HepG2 (cell line): ENCODE measurements at places on chromosomes 13 and 19.

GRCh38 chr13:37446503-37446902, 152.1 kb downstream of the POSTN start:
- no peak overlapping the region for H3K4me3 ChIP-seq
- H3K36me3 ChIP-seq, result no peaks in the 10 kb centered on the region
- no peaks in the 10 kb centered on the region for H3K27me3 ChIP-seq
- no peak for DNase-seq

- H3K27ac ChIP-seq, result peak overlapping the region; percentile 82
- no peak for DNase-seq
- no peaks in the 10 kb centered on the region for H3K27me3 ChIP-seq
- peaks cover 63% of the 10 kb centered on the region for H3K4me1 ChIP-seq
Measured at GRCh38 chr13:33958964-33959363, 141.0 kb downstream of the RFC3 start.

- H3K27ac ChIP-seq, result peak overlapping the region; percentile 51
- no peaks in the 10 kb centered on the region for H3K27me3 ChIP-seq
- no peak for DNase-seq
- no peak overlapping the region for H3K4me3 ChIP-seq
- no peaks in the 10 kb centered on the region for H3K36me3 ChIP-seq
Measured at GRCh38 chr19:44765949-44766335, 11.7 kb upstream of the CBLC start.

DNA sequence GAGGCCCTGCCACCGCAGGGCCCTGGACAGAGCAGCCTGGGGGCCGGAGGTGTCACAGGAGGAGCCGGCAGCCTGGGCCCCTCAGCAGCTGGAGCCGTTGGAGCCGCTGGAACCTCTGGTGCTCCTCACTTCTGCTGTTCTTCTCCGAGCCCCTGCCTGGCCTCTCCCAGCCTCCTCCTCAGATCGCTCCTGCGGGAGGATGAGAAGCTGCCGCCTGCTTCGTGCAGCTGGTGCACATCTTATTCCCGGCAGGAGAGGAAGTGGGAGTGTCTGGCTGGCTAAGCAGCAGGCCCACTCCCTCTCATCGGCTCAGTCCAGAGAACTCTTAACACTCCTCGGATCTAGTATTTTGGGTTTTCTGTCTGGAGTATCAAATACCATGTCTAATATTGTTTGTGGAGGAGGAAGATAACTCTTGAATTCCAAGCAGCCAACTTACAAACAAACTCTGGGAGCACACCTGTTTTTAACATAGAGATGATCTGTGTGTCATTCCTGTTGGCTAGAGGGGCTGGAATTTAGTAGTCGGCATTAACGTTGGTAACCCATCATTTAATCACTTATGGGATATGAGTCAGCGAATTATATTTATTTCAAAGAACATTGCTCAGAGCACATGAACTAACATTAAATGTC, 37.1 kb upstream of the RNF113B start:
- no peaks in the 10 kb centered on the region for H3K27me3 ChIP-seq
- no peak overlapping the region for H3K27ac ChIP-seq
- H3K36me3 ChIP-seq, result peaks cover 25% of the 10 kb centered on the region
- no peak overlapping the region for H3K4me3 ChIP-seq

DNA sequence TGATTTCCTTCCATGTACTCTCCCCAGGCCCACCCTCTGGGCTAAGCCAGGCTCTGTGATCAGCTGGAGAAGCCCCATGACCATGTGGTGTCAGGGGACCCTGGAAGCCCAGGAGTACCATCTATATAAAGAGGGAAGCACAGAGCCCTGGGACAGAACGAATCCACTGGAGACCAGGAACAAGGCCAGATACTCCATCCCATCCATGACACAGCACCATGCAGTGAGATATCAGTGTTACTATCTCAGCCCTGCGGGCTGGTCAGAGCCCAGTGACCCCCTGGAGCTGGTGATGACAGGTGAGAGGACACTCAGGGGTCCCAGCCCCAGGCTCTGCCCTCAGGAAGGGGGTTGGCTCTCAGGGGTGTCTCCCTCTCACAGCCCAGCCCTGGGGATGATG, 27.5 kb upstream of the KIR3DL3 start:
- H3K27me3 ChIP-seq, result peaks cover 8% of the 10 kb centered on the region; the same call in 1 of the 3 replicates
- no peaks in the 10 kb centered on the region for H3K4me1 ChIP-seq
- DNase-seq, result no peak
- no peaks in the 10 kb centered on the region for H3K36me3 ChIP-seq
- no peak overlapping the region for H3K4me3 ChIP-seq

DNA sequence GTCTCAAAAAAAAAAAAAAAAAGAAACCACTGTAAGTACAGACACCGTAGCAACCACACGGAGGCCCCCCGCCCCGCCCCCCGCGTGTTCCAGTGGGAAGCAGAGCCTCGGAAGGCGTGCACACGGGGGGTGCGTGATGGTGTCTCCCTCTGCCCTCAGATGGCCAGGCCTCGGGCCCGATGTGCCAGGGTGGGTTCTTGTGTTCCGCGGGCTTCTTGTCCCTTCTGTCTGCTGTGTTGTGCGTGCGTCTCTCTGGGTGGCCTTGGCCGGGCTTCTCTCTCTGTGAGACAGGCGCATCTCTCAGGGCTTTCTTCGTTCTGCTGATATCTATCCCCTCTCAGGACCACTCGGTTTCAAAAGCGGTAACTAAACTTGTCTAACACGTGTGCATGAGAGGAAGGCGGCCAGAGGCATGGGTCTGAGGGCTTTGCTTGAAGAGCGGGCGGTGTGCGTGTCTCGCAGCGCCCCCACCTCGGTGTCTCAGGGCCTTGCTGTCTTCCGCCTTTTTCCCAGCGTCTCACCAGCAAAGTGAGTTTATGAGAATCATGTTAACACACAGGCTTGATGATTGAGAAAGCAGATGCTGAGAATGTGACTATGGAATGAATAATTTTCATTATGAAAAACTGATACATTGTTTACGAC, 12.6 kb downstream of the ATP11A start:
- H3K4me3 ChIP-seq, result no peak overlapping the region
- H3K36me3 ChIP-seq, result peaks cover 31% of the 10 kb centered on the region
- no peak for DNase-seq
- H3K4me1 ChIP-seq, result peaks cover 45% of the 10 kb centered on the region
- no peaks in the 10 kb centered on the region for H3K27me3 ChIP-seq
- H3K27ac ChIP-seq, result no peak overlapping the region

- no peak overlapping the region for H3K27ac ChIP-seq
- no peak for DNase-seq
- H3K27me3 ChIP-seq, result peaks cover 79% of the 10 kb centered on the region
- H3K36me3 ChIP-seq, result no peaks in the 10 kb centered on the region
Measured at GRCh38 chr13:110478405-110479214, 82.9 kb downstream of the RAB20 start.

DNA sequence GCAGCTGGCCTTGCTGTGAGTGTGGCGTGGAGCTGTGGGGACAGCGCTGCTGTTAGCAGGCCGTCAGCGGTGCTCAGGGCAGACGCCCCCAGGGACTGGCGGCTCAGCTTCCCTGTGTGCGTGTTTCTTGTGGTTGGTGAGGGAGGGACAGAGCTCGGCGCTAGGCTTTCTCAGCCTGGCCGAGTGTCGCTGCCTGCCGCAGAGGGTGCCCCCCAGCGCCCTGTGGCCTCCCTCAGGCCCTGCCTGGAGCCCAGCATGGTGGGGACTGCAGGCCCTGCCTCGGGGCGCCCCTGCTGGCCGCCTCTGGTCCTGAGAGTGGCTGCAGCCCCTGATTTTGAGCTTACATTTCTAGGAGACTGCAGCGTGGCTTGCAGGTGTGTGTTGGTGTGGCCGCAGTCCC, 35.5 kb downstream of the DOT1L start:
- no peaks in the 10 kb centered on the region for H3K4me1 ChIP-seq
- no peaks in the 10 kb centered on the region for H3K27me3 ChIP-seq
- H3K27ac ChIP-seq, result no peak overlapping the region
- H3K4me3 ChIP-seq, result no peak overlapping the region
- H3K36me3 ChIP-seq, result peaks cover 61% of the 10 kb centered on the region

GRCh38 chr19:30330266-30330665, 41.9 kb upstream of the ZNF536 start:
- H3K27me3 ChIP-seq, result peaks cover 14% of the 10 kb centered on the region; the same call in 1 of the 3 replicates
- DNase-seq, result no peak
- no peaks in the 10 kb centered on the region for H3K36me3 ChIP-seq
- no peaks in the 10 kb centered on the region for H3K4me1 ChIP-seq

- no peaks in the 10 kb centered on the region for H3K36me3 ChIP-seq
- H3K27me3 ChIP-seq, result peaks cover 30% of the 10 kb centered on the region
- H3K4me1 ChIP-seq, result 0 out of 2 replicates have a peak, but pooled peaks cover 5% of the 10 kb centered on the region
- no peak overlapping the region for H3K4me3 ChIP-seq
- no peak overlapping the region for H3K27ac ChIP-seq
- DNase-seq, result no peak
Measured at GRCh38 chr19:38291855-38292254, 12.2 kb upstream of the C19orf33 start.

- no peak for DNase-seq
- H3K27me3 ChIP-seq, result no peaks in the 10 kb centered on the region
- H3K27ac ChIP-seq, result no peak overlapping the region
Measured at GRCh38 chr13:29743201-29743786, 107.1 kb downstream of the UBL3 start.

GRCh38 chr13:93289842-93290241, 63.2 kb downstream of the GPC6 start:
- H3K27me3 ChIP-seq, result no peaks in the 10 kb centered on the region
- no peak overlapping the region for H3K4me3 ChIP-seq
- no peak overlapping the region for H3K27ac ChIP-seq
- no peaks in the 10 kb centered on the region for H3K36me3 ChIP-seq
- no peak for DNase-seq

- H3K4me3 ChIP-seq, result no peak overlapping the region
- DNase-seq, result no peak
- H3K36me3 ChIP-seq, result no peaks in the 10 kb centered on the region
- H3K4me1 ChIP-seq, result peaks cover 55% of the 10 kb centered on the region
- H3K27ac ChIP-seq, result peak overlapping the region; percentile 38
Measured at GRCh38 chr13:29568731-29569130, 26.8 kb downstream of the SLC7A1 start.

GRCh38 chr19:39671739-39672363, 16.1 kb downstream of the LGALS16 start:
- peak; percentile 60 for DNase-seq
- no peak overlapping the region for H3K27ac ChIP-seq
- H3K36me3 ChIP-seq, result no peaks in the 10 kb centered on the region

- no peaks in the 10 kb centered on the region for H3K36me3 ChIP-seq
- no peak for DNase-seq
- H3K4me1 ChIP-seq, result no peaks in the 10 kb centered on the region
- no peak overlapping the region for H3K27ac ChIP-seq
Measured at GRCh38 chr13:110382229-110382628, 75.1 kb downstream of the COL4A2 start.

GRCh38 chr13:110915874-110916206, 971 bp upstream of the ANKRD10 start:
- peaks cover 34% of the 10 kb centered on the region for H3K4me1 ChIP-seq
- H3K27ac ChIP-seq, result peak overlapping the region; percentile 95
- H3K4me3 ChIP-seq, result peak overlapping the region; percentile 83
- no peaks in the 10 kb centered on the region for H3K27me3 ChIP-seq
- no peaks in the 10 kb centered on the region for H3K36me3 ChIP-seq

DNA sequence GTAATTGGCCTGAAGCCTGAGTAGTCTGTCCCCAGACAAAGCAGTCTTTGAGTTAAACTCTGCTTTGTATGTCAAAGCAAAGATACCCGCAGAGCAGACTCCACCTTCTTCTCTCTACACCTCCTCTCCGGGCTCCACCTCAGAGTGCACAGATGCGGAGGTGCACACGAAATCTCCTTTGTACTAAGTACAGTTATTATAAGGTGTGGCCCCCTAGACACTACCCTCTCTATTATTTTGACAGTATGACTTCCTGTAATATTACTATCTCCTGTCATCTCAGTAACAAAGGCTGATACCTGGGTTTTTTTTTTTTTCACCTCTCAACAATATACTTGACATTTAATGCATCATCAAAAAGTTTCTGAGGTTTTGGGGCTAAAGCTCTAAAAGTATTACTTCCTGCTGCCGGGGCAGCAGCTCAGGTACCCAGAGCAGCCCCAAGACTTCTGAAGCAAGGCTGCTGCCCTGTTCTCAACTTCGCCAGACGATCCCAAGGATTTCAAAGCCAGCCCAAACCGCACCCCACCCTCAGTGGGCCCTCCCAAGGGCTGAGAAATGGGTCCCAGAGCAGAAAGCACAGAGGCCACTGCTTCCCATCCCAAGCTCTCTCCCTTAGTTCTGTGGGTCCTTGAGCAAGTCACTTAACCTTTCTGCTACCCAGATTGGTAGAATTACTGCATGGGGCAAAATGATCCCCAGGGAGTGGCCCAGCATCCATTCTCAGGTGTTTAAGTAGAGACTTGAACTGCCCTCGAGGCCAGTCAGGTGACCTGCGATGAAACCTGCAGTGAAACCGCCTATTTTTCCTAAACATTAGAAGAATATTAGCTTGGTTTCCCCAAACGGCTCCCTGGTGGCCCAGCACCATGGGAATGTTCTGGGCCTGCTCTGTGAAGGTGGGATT, 180.6 kb downstream of the FOXO1 start:
- no peaks in the 10 kb centered on the region for H3K36me3 ChIP-seq
- no peaks in the 10 kb centered on the region for H3K27me3 ChIP-seq
- H3K4me3 ChIP-seq, result no peak overlapping the region
- H3K4me1 ChIP-seq, result peaks cover 54% of the 10 kb centered on the region

DNA sequence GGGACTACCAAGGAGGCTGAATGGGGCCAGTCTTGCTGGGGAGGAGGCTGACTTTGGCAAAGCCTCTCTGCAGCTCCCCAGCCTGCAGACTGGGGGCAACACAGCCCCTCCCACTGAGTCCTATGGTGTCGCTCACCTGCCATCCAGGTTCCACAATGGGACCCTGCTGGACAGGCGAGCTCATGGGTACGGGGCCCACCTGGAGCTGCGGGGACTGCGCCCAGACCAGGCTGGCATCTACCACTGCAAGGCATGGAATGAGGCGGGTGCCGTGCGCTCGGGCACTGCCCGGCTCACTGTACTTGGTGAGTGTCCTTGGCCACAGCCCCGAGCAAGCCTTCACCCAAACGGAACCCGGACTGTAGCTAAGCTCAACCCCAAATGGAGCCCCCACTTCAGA, 5.0 kb downstream of the CILP2 start:
- no peak overlapping the region for H3K4me3 ChIP-seq
- no peaks in the 10 kb centered on the region for H3K36me3 ChIP-seq
- no peak for DNase-seq
- H3K4me1 ChIP-seq, result 0 out of 2 replicates have a peak, but pooled peaks cover 5% of the 10 kb centered on the region
- no peak overlapping the region for H3K27ac ChIP-seq
- H3K27me3 ChIP-seq, result peaks cover 29% of the 10 kb centered on the region; the same call in 2 of the 3 replicates

GRCh38 chr19:4516199-4516938, 1.9 kb downstream of the PLIN4 start:
- H3K4me3 ChIP-seq, result no peak overlapping the region
- DNase-seq, result no peak
- no peak overlapping the region for H3K27ac ChIP-seq
- peaks cover 41% of the 10 kb centered on the region for H3K4me1 ChIP-seq
- H3K36me3 ChIP-seq, result no peaks in the 10 kb centered on the region

GRCh38 chr19:30237140-30237539, 135.0 kb upstream of the ZNF536 start:
- H3K27me3 ChIP-seq, result peaks cover 15% of the 10 kb centered on the region
- no peak for DNase-seq
- H3K27ac ChIP-seq, result no peak overlapping the region

DNA sequence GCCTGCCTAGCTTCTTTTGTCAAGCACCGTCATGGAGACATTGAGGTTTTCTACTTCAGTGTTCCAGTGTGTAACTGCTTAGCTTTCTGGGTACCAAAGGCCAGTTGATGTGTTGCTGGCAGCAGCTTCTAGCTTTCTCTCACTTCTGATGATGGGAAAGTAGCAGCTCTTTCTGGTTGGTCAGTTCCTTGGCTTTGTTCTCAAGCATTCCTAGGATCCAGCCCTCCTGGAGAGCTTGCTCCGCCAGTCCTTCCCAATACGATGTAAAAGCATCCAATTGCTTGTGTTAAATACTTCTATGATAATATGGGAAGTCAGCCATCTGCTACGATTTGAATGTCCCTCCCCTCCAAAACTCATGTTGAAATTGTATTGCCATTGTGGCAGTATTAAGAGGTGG, 182.8 kb downstream of the UGGT2 start:
- no peak overlapping the region for H3K4me3 ChIP-seq
- no peak for DNase-seq
- no peak overlapping the region for H3K27ac ChIP-seq
- H3K27me3 ChIP-seq, result no peaks in the 10 kb centered on the region
- no peaks in the 10 kb centered on the region for H3K4me1 ChIP-seq
- 0 out of 3 replicates have a peak, but pooled peaks cover 4% of the 10 kb centered on the region for H3K36me3 ChIP-seq
